ENCODE measurements at places on chromosomes 16 and 17. TPM values are rescaled to one million over a fixed set of nuclear protein-coding genes. Genes with fewer than 3 reads are reported as not detected.
A peak's percentile ranks its signal among the peaks of the same experiment; 100 is the strongest.

The PYDC1 gene
- not detected for total RNA-seq

GRCh38 chr16:88803264-88803987 lies at the start of gene CDT1:
Gene CDT1 (plus strand): TSS chr16:88803789. CDS start chr16:88803832, 43 bp downstream.
- H3K4me3 ChIP-seq: peak within 1 kb of the TSS; percentile 76
- peaks cover 40% of the 10 kb centered on the region for H3K4me1 ChIP-seq
- H3K27ac ChIP-seq: peak within 1 kb of the TSS; percentile 67
- DNase-seq: peak; percentile 92
- no peaks in the 10 kb centered on the region for H3K27me3 ChIP-seq

DNA sequence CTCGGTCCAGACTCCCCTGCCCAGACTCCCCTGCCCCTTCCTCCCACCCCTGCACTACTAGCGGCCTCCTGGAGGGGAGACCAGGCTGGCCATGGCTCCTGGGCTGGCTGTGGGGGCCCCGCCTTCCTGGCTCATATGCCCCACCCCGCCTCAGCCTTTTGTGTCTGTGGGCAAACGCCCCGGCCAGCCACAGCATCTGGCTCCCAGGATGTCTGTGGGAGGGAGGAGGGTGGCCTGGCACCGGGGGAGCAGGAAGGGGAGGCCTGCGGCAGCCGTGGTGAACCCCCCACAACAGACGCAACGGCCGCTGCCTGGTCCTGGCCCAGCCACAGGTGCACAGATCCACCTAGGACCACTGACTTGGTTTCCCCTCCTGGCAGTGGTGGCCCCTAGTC lies 32.9 kb downstream of the BAHCC1 start:
- H3K27ac ChIP-seq: no peak overlapping the region
- H3K27me3 ChIP-seq: peaks cover 56% of the 10 kb centered on the region
- peak; percentile 39 for DNase-seq
- H3K4me1 ChIP-seq: peaks cover 39% of the 10 kb centered on the region
- no peak overlapping the region for H3K4me3 ChIP-seq
- no peaks in the 10 kb centered on the region for H3K36me3 ChIP-seq

The PHF12 gene
- total RNA-seq: 148 TPM

GRCh38 chr17:65362826-65363225 lies 198.6 kb downstream of the AXIN2 start:
- no peak overlapping the region for H3K27ac ChIP-seq
- no peaks in the 10 kb centered on the region for H3K36me3 ChIP-seq

The TAOK1 gene
- total RNA-seq: 78.8 TPM

The UBE2G1 gene
- 78.1 TPM for total RNA-seq

DNA sequence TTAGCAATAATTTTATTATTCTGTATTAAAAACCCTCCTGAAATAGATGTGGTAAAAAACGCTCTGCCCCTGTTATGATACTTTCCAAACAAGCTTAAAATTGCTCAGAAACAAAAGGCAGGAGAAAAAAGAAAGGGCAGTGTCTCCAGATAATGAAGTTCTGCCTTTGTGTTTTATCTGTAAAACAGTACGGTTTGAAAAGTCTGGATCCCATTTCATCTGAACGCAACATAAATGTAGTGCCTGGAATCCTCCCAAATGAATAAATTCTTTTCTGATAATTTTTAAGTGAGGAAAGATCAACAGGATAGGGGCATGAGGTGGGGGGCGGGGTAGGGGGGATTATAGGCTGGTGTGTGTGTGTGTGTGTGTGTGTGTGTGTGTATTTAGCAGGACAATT lies 87.5 kb upstream of the SOX9 start:
- H3K27me3 ChIP-seq: no peaks in the 10 kb centered on the region
- no peak overlapping the region for H3K4me3 ChIP-seq

- H3K27ac ChIP-seq: no peak overlapping the region
- H3K4me1 ChIP-seq: peaks cover 3% of the 10 kb centered on the region
- H3K4me3 ChIP-seq: no peak overlapping the region
- H3K27me3 ChIP-seq: no peaks in the 10 kb centered on the region
- DNase-seq: no peak
Observed at GRCh38 chr16:74111456-74111982, 185.1 kb upstream of the PSMD7 start.

Measured in B cell (primary cell).